ENCODE measurements at places on chromosomes 1 and 21.

DNA sequence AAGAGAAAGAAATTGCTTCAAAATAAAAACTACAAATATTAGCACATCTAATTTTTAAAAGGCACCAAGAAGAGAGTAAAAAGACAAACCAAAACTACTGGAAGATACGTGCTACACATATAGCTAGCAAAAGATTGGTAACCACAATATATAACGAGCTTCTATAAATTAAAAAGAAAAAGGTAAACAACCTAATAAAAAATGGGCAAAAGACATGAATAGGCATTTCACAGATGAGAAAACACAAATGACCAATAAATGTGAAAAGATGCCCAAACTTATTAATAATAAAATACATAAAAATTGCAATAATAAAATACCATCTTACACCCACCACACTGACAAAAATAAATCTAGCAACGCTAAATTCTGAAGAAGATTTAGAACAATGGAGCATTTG lies 26.2 kb downstream of the LEMD1 start:
- DNase-seq: no peak

- no peak for DNase-seq
These were observed 18.6 kb upstream of the COQ8A start for GRCh38 chr1:226921504-226921903.

DNA sequence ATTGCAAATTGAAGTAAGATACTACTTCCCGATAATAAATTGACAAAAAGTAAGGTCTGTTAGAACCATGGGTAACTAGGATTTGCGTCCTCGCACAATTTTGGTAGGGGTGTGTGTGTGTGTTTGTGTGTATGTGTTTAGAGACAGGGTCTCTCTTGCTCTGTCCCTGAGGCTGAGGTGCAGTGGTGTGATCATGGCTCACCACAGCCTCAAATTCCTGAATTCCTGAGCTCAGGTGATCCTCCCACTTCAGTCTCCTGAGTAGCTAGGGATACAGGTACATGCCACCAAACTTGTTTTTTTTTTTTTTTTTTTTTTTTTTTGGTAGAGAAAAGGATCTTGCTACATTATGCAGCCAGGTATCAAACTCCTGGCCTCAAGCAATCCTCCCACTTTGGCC lies 209.2 kb upstream of the ESRRG start:
- DNase-seq: no peak

DNA sequence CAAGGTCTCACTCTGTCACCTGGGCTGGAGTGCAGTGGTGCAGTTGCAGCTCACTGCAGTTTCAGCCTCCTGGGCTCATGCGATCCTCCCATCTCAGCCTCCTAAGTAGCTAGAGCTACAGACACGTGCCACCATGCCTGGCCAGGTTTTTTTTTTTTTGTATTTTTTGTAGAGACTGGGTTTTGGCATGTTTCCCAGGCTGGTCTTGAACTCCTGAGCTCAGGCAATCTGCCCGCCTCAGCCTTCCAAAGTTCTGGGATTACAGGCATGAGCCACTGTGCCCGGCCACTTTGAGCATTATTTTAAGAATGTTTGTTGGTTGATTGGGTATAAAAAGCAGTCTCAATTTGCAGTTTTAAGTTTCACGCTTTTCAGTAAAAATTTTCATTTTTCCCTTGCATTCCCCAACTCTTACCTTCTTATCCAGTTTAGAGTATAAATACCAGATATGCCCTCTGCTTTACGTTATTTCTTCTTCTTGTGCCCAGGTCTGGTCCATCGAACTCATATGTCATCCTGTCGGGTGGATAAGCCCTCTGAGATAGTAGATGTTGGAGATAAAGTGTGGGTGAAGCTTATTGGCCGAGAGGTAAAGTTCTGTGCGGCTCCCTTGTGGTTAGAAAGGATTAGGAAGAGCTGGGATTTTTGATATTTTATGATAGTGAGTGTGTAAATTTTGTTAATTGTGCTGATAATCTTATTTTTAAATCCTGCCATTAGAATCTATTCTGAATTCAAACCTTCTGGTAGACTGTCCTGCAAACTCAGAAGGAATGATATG lies 36.0 kb downstream of the FABP3 start:
- DNase-seq: no peak

DNA sequence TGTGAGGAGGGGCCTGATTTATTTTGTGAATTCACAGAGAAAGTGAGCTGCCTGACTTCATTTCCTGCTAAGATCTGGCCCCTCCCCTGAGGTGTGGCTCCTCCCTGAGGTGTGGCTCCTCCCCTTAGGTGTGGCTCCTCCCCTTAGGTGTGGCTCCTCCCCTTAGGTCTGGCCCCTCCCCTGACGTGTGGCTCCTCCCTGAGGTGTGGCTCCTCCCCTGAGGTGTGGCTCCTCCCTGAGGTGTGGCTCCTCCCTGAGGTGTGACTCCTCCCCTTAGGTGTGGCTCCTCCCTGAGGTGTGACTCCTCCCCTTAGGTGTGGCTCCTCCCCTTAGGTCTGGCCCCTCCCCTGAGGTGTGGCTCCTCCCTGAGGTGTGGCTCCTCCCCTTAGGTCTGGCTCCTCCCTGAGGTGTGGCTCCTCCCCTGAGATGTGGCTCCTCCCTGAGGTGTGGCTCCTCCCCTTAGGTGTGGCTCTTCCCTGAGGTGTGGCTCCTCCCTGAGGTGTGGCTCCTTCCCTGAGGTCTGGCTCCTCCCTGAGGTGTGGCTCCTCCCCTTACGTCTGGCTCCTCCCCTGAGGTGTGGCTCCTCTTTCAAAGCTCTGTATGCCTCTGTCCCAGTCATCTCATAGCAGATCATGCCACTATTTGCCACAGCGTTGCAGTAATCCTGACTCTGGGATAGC lies 26.9 kb upstream of the LRRC3 start:
- no peak for DNase-seq

- no peak for DNase-seq
These were observed 188.1 kb upstream of the RGS18 start for GRCh38 chr1:191970116-191970515.

- no peak for DNase-seq
These were observed 16.9 kb downstream of the NTMT2 start for GRCh38 chr1:170162459-170163246.

GRCh38 chr1:54296666-54297065 lies 96.7 kb downstream of the MRPL37 start:
- no peak for DNase-seq
